ENCODE measurements at places on chromosomes 3 and 15.

DNA sequence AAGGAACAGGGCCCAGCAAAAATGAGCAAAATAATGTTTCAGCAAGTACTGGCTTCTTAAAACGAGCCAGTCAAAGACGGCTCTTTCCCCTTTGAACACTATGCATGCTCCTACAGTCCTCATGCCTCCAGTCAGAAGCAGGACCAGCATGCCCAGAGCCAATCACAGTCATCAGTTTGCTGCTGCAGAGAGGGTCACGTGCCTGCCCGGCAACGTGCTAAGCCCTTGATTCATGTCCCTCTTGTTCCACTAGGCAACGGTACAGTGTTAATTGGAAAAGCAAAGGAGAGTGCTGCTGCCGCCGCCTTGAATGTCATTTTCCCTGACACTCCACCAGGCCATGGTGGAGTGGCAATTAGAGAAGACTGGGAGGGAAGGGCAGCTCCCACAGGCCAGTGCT, 500.1 kb downstream of the OCA2 start:
- DNase-seq, result no peak

DNA sequence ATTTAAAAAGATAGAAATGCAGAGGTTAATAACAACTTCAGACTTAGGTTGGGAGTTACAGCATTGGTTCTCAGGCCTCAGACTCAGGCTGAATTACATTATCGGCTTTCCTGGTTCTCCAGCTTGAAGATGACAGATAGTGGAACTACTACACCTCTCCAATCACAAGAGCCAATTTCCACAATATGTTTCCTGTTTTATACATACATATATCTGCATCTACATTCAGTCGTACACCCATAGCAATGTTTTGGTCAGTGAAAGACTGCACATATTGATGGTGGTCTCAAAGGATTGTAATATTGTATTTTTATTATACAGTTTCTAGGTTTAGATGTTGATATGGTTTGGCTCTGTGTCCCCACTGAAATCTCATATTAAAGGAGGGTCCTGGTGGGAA, 35.4 kb downstream of the AADACL2 start:
- DNase-seq, result no peak

DNA sequence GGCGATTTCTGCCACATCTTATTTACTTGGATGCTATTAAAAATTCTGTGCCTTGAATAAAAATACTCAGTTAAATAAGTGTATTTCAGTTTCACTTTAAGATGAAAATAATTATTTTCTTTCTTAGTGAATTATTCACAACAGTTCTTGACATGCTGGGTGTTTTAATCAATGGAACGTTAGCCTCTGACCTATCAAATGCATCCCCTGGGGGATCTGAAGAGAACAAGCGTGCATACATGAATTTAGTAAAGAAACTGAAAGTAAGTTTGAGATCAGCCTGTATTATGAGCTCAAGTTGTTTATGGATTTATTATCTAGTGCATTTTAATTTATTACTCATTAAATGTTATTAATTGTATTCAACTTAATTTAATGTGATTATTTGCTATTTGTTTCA, 597 bp downstream of the P2RY12 start:
- DNase-seq, result no peak

DNA sequence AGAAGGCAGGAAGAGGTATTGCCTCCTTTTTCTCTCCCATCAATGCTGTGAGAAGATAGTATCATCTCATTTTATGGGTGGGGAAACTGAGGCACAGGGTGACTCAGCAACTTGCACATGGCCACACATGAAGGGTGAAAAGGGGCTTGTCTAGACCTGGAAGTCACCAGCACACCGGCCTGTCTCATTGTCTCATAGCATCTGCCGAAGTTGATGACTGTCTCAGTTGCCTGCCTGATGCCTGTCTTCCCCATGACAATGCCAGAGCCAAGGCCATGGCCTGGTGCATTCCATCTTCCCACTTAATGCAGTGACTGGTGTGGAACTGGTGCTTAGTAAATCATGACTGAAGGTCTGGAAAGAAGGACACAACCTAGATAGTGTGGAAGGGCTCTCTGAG, 27.9 kb upstream of the PRR23E start:
- DNase-seq, result no peak

DNA sequence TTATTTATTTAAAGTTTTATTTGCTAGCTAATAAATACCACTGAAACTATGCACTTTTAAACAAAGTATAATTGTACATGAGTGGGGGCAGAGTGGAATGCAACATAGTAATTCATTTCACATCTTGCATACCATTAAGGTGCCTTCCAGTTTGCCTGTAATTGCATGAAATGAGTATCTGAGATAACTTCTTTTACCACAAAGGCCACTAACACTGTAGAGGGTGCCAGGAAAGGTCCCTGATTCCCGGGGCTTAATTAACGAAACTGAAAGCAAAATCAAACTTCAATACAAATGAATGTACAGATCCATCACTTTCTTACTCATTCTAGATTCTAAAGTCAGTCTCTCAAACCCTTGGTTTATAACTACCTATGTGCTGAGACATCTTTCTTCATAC, 2.1 kb downstream of the CD47 start:
- DNase-seq, result no peak

- DNase-seq, result peak; percentile 61
Measured at GRCh38 chr3:60742606-60743145, 508.6 kb downstream of the FHIT start.

- DNase-seq, result no peak
Measured at GRCh38 chr3:39156421-39156820, 3.0 kb upstream of the CSRNP1 start.

- no peak for DNase-seq
Measured at GRCh38 chr3:61979638-61980037, 393.7 kb downstream of the FEZF2 start.

GRCh38 chr15:63079947-63080626, 37.5 kb downstream of the TPM1 start:
- no peak for DNase-seq

DNA sequence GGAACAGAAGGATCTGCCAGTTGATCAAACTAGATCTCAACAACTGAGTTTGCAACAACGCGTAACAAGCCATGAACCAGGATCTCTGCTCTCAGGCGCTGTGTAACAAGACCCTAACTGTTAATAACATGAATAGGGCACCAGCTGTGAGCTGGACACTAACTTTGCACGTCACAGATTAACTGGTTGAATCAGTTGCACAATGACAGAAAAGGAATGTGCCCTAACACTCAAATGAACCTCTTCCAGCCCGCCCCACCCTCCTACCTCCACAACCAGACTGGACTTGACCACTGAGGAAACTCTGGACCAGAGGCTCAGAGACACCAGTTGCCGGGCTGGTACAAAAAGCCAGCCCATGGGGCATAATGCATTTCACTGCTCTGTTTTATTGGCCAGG, 34.3 kb downstream of the MCF2L2 start:
- DNase-seq, result no peak

GRCh38 chr3:46986782-46987310, 7.4 kb downstream of the NBEAL2 start:
- no peak for DNase-seq

DNA sequence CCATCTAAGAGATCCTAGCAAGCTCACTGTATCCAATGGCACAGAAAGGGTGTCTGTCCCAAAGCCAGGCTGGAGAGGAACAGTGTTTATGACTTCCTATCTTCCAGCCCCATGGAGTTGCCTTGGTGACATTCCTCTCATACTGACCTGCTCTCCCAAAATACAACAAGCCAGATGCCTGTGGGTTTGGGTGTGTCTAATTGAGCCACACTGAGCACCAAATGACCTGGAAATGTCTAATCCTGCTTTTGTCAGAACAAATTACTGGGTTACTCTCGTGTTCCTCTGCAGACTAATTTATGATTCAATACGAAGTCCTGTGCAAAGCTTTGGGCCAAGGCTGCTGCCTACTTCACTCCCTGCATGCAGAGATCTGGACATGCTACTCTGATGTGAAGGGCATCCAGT, 98.1 kb upstream of the STRIT1 start:
- DNase-seq, result no peak

DNA sequence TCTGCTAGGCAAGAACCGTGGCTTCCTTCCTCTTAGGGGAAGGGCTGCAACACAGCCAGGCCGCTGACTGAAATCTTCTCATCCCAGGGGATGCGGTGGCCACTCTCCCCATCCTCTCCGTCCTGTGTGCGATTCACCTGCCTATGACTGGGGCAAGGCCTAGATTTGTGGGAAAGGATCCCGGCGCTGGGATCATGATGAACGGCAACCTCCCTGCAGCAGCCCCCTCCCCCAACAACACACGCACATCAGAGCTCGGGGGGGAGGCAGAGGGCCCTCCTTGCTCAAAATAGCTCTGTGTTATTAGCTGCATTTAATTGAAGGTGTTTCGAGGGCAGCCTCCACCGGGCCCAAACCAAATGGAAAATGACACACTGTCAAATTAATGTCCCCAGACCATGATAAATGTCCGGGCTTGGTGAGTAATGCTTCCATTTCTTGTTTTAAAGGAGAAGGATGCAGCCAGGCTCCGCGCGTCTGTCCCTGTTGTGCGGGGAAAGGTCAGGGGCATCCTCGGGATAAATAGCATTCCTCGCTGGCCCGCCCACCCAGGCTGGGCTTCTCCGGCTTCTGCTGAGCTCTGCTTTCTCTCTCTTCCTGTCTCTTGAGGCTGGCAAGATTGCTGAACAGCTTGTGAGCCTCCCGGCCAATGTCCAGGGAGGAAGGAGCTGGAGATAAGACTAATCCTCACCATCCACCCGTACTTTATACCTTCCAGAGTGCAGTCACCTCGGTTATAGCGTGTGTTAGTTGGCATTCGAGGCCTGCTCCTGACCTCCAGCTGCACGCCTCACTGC, 56.4 kb upstream of the TLE3 start:
- no peak for DNase-seq

- DNase-seq, result peak; percentile 29
Measured at GRCh38 chr15:87129916-87130315, 1050.2 kb downstream of the AGBL1 start.

DNA sequence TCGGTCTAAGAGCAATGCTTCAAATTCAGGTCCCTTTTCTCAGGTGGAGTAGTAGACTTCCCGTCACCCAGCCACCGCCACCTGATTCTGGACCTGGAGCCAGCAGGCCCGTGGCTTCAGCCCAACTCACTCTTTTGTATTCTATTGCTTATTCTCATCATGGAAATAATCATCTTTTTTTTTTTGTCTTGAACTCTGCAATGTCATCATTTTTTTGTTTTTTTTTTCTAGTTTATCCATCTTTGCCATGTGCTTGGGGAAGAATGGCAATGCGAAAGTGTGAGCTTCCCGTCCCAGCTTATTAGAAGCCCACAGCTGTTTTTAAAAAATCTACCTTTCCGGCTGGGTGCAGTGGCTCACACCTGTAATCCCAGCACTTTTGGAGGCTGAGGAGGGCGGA, 51.3 kb upstream of the FSTL1 start:
- DNase-seq, result no peak

- no peak for DNase-seq
Measured at GRCh38 chr3:43014241-43014640, 35.1 kb downstream of the GASK1A start.

- no peak for DNase-seq
Measured at GRCh38 chr15:47184003-47184907, 533.0 kb upstream of the SEMA6D start.

DNA sequence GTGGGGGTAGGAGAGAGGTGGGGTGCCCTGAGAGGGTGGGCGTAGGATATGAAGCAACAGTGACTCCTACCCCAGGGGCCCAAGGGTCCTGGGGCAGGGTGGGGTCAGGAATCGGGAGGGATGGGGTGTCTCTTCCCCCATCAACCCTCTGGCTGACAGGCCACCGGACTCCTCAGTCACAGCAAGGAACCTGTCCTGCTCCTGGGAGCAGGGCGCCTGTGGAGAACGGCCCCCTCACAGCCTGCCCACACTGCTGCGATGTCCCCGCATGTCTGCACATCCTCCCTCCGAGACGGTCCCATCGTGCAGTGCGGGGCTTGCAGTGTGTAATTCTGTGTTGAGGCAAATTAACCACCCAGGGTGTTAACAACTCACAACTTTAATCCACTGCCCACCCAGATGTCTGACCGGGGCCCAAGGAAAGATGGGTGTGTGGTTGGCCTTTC, 2.7 kb downstream of the TM4SF19 start:
- DNase-seq, result no peak

DNA sequence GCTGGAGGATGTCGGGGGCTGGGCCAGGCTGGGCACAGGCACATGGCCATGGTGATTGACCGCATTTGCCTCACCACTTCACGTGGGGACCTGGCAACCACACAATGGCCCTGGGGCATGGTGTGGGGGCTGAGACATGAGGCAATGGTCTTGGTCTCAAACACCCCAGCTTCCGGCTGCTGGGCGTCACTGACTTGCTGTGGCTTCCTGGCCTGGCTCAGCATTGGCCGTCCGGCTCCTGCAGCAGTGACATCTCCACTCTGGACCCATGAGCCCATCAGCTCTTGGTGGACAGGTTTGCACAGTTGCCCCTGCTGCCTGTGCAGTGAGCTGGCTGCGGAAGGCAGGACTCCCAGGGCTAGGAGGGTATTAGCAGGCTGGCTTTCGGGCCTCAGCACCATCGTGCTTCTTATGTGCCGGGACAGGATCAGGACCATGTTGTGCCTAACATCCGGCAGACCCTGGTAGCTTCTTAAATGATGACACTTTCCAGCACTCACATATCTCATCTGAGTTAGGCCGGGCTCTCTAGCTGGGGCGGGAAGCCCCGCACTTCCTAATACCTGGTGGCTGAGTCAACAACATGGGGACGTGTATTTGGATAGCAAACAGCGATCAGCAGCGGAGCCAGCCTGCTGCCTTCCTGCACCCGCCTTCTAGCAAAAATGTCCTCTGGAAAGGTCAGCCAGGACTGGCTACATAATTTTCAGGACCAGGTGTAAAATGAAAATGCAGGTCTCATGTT, 34.1 kb downstream of the ZNF710 start:
- DNase-seq, result no peak

DNA sequence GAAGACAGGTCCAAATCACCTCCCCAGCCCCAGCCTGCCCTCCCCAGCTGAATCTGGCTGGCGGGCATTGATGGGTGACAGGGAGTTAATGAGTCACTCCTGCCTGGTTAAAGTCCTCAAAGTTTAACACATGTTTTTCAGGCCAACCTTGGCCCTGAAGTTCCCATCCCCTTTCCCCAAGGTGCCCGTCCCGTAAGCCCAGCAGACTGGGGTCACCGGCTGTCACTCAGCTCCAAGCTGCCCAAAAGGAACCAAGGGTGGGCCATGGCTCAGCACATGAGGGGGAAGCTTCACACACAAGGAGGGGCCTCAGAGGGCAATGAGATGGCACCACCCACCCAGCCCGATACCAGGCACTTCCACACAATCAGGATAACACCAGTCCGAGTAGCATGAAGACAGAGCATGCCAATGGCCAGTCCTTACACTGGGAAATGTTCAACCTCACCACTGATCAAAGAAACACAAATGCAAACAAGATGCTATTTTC, 10.2 kb upstream of the KLF15 start:
- DNase-seq, result no peak

- no peak for DNase-seq
Measured at GRCh38 chr3:8730656-8731055, 2.9 kb upstream of the CAV3 start.

DNA sequence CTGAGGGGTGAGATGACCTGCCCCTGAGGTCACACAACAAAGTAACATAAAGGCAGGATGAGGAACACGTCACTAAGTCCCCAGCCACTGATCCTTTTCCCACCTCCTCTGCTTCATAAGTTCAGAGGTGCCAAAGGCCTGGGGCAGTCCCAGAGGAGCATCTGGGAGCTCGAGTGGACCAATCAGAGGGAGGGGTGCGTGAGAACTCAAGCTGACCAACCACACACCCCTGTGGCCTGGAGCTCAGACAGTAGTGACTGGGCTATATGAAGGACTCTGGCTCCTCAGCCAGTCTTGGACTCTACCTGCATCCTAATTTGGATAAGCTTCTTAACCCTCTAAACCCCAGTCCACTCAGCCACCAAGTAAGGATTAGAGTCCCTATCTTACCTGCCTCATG, 28.0 kb upstream of the CAV3 start:
- DNase-seq, result no peak

- no peak for DNase-seq
Measured at GRCh38 chr3:65922441-65922840, 116.3 kb downstream of the MAGI1 start.

Measured in smooth muscle cell of the brain vasculature (primary cell).